ENCODE measurements at places on chromosomes 2 and 18.

- no peaks in the 10 kb centered on the region for H3K36me3 ChIP-seq
- H3K27ac ChIP-seq, result no peak overlapping the region
Measured at GRCh38 chr2:104501342-104501741, 352.6 kb upstream of the POU3F3 start.

- no peak overlapping the region for H3K27ac ChIP-seq
- DNase-seq, result no peak
- H3K27me3 ChIP-seq, result no peaks in the 10 kb centered on the region
- no peaks in the 10 kb centered on the region for H3K4me1 ChIP-seq
- no peak overlapping the region for H3K4me3 ChIP-seq
- H3K36me3 ChIP-seq, result no peaks in the 10 kb centered on the region
Measured at GRCh38 chr2:40814616-40815015, 362.7 kb upstream of the SLC8A1 start.

DNA sequence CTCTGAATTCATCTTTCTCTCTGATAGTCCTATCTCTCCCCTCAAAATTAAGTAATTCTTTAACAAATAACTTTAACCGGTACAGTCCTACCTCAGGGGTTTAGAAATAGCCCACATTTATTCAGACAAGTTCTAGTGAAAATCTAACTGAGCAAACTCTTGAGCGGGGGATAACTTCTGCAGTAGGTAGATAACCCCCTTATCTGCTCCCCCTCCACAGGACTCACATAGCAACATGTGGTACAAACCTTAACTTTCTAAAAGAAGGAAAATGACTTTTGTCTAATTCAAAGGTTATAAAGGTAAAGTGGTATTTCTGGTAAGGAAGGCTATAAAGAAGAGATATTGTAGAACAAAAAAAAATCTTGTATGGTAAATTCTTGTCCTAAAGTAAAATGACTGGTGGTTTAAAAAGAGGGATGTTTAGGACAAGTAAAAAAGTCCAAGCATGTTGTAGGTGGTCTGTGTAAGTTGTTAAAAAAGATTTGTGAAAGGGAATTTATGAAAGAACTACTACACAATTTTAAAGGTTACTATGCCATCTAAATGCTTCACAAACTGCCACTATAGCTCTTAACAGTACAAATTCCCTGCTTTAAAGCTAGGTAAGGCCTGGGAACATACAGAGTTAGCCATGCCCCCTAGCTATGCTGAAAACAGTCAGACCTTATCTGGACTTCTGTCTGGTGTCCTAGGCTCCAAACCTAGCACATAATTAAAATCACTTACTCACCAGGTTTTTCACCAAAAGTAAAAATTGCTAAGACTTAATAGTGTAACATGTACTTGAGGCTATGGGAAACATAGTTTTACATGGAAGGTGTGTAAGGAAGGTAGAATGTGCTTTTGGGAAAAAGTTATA is 8.1 kb upstream of the RPIA start:
- no peaks in the 10 kb centered on the region for H3K4me1 ChIP-seq
- H3K36me3 ChIP-seq, result peaks cover 7% of the 10 kb centered on the region
- no peaks in the 10 kb centered on the region for H3K27me3 ChIP-seq
- H3K27ac ChIP-seq, result no peak overlapping the region
- no peak overlapping the region for H3K4me3 ChIP-seq

GRCh38 chr18:58781627-58782194 is 83.0 kb upstream of the ZNF532 start:
- peaks cover 2% of the 10 kb centered on the region for H3K27me3 ChIP-seq
- H3K4me3 ChIP-seq, result no peak overlapping the region

Data from activated CD4-positive, alpha-beta T cell treated with anti-CD3 and anti-CD28 coated beads, Interleukin-2, amount 10 ng/mL, durations not matched to agents 7 days and 5 days (primary cell).